Stimulated activated CD8-positive, alpha-beta memory T cell treated with anti-CD3 and anti-CD28 coated beads, Interleukin-15, amount 100 ng/mL, for 24 hours (primary cell): ENCODE measurements at places on chromosomes 11 and 22.

DNA sequence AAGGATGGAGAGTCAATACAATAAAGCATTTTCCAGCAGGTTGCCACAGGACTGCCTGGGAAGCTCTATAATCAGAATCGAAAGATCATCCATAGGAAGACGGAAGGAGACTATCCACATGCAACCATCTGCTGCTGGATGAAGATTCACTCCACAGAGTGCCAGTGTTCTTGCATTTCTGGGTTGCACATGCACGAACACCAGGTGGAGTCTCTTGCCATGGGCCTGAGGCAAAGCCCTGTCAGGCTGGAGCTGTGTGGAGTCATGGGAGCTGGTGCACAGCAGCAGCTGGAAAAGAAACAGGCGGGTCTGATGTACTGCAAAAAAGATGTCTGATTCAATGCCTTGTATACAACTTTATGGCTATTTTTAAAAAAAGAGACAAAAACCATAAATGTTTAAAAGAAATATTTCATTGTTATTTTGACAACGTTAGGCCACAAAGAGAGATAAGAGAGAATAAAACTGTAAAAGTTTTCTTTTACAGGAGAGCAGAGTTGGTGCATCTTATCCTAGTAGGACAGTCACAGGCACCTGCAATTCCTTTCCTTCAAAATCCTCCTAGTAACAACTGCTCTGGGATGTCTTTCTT, 12.9 kb upstream of the FAT3 start:
- DNase-seq = no peak

- DNase-seq = no peak
These were observed 122.3 kb downstream of the BRD1 start for GRCh38 chr22:49705216-49705971.

GRCh38 chr11:126647735-126648134, 292.2 kb downstream of the ST3GAL4 start:
- DNase-seq = no peak

GRCh38 chr11:77515483-77515882, 41.6 kb upstream of the PAK1 start:
- DNase-seq = no peak

- no peak for DNase-seq
These were observed 793.5 kb upstream of the CNTN5 start for GRCh38 chr11:98227278-98227677.

DNA sequence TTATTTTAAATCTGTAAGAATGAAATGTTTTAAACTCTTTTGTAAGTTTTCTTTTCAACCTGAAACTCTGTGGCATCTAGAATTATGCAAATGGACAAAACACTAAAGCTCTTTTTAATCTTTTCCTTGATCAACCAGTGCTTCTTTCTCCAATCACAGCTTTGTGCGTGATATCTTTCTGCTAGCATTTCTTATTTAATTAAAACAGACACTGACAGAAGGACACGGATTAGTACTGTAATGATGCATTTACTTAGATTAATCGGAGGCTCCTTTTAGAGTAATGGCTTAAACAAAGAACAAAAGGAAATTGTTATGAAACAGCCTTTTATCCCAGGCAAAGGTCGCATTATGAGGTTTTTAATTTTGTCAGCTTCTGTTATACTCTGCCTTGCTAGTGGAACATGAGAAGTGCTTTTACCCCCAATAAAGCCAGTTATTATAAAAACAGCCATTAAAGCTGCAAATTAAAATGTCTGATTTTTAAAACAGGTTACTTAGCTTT, 48.5 kb upstream of the SOX6 start:
- no peak for DNase-seq

GRCh38 chr11:60500276-60500910, 7.8 kb downstream of the MS4A12 start:
- DNase-seq = no peak

GRCh38 chr11:86174101-86175046, 70.2 kb upstream of the EED start:
- no peak for DNase-seq

- no peak for DNase-seq
These were observed 55.3 kb downstream of the GUCY1A2 start for GRCh38 chr11:106962995-106963394.

- no peak for DNase-seq
These were observed 83.2 kb downstream of the BUD13 start for GRCh38 chr11:116689413-116690127.

- DNase-seq = no peak
These were observed 54.6 kb downstream of the POLD3 start for GRCh38 chr11:74646954-74647353.

DNA sequence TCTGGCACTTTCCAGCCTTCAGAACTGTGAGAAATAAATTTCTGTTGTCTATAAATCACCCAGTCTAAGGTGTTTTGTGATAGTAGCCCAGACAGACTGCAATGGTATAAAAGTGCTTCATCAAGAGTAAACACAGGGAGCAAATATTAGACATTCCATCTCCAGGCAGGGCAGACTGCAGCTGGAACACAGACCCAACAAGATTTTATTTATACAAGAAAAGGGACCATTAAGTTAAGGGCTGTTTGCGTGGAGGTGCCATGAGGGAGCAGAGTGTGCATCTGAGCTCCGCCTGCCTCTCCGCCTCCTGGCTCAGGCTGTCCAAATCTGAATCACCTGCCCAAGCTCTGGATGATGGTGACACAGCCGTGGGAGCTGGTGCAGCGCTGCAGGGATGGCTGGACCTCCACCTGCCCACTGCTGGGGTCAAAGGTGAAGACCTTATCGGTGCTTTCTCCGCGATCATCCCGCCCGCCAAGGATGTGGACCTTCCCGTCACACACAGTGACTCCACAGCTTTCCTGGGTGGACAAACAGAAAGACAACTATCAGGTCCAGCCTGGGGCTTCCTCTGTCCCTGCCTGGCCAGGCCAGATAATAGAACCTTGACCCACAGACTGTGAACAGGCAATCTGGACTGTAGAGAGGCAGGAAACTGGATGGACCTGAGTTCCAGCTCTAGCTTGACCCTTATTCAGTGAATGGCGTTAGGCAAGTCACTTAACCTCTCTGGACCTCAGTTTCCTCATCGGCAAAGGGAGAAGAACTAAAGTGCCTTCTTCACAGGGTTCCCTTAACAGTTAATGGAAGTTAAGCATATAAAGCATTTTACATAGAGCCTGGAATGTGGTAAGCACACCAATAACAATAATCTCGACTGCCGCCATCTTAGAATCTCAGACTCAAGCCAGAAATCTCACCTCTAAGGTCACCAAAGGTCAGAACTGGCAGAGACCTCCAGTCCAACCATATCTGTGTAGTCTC, 10.5 kb downstream of the KLHL35 start:
- DNase-seq = no peak

DNA sequence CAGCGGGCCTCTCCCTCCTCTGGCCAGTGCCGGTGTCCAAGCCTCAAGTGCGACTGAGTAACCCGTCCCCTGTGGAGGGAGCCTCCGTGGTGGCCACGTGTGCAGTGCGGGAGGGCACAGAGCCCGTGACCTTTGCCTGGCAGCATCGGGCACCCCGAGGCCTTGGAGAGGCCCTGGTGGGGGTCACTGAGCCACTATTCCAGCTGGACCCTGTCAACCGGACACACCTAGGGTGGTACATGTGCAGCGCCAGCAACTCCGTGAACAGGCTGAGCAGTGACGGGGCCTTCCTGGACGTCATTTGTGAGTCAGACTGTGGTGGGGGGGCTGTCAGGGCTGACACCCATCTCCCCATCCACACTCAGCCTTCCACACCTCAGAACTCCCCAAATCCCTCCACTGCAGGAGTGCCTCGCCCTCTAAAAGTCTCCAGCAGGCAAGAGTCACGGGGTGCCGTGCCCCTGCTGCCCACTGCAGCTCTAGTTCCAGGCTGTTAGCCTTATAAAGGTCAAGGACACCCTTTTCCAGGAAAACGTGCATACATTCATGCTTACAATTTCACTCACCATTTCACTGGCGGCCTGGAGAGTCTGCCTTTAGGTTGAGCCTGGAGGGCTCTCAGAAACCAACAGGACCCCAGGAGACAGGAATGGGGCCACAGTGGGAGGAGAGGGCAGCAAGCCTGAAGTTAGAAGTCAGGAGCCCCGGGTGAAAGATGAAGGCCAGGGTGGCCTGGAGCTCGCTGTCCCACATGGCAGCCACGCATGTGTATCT, 2.6 kb downstream of the VSIG10L2 start:
- no peak for DNase-seq
